Activated T-helper 1 cell treated with Interleukin-2 at 50 U/mL for 16 hours (primary cell): ENCODE measurements at places on chromosomes 4 and X.

GRCh38 chr4:145795521-145795920 is 115.6 kb downstream of the C4orf51 start:
- DNase-seq, result no peak

DNA sequence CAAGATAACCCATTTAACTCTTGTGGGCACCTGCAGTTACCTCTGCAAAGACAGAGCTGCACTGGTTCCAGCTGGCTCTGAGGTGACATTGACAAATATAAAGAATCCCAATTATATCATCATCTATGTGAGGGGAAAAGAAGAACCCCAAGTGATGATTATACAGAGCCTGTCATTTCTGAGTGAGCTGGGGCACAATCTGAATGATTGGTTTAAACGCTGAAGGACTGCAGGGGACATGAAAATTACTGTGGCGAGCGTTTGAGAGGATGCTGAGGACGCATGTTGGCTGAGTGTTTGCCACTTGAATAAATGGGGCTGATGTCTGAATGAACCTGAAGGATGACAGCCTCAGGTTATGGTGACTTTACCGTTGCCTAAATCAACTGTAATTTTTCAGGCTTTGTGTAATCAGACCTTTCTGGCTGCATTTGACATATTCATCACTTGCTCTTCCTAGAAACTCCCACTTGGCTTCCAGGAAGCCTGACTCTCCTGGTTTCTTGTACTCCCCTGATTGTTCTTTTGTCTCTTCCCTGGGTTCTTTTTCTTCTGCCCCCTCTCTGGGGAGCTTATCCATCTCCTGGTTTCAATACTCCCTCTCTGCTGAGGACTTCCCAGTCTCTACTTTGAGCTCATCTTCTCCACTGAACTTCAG is 4.1 kb upstream of the HSD17B10 start:
- no peak for DNase-seq

DNA sequence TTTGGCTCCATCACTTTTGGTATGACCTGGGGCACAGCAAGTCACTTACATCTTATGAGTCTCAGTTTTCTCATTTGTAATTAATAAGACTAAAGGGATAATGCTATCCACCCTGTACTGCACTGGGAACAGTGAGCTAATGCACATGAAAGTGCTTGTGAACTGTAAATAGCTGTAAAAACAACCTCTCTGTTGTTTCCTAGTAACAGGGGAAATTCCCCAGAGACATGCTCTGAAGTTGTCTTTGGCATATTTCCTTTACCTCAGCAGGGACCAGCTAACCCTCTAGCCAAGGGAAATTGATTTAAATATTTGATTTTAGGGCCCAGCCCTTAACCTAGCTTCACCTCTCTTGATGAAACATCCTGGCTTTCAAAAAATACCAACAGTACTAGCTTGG is 6.1 kb upstream of the CYSLTR1 start:
- no peak for DNase-seq

DNA sequence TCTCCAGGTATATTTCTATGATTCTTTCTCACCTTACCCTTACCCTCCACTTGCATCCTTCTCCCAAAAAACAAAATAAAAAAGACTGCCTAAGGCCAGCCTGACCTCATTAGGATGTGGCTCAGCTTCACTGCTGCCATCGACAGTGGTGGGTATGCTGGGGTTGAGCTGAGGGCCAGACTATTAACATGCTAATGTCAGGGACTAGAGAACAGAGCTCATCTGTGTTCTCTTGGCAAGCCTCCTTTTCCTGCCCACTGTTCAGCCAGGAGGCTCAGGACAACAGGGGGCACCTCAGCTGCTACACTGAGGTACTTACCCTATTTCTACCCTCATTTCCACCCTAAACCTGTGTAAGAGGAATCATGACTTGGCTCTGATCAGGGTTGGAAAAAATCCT is 59.3 kb downstream of the MSN start:
- DNase-seq, result no peak

GRCh38 chrX:720825-721224 is 90.2 kb downstream of the SHOX start:
- DNase-seq, result no peak

DNA sequence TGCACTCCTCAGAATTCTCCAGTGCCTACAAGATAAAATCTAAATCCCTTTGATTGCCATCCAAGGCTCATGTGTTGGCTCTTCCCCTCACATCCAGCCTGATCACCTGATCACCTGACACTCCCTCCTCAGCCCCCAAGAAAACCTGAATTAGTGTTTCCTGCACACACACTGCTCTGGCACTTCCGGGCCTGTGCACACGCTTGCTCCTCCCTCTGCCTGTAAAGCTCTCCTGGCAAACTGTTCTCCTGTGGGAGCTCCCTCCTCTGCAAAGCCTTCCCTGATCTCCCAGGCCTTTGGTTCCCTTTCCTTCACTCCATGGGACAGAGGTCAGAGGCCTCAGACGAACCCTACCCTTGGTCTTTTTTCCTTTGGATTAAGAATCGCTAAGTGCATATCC is 19.9 kb downstream of the PHKA2 start:
- DNase-seq, result no peak

GRCh38 chr4:95867919-95868318 is 28.0 kb downstream of the PDHA2 start:
- no peak for DNase-seq

DNA sequence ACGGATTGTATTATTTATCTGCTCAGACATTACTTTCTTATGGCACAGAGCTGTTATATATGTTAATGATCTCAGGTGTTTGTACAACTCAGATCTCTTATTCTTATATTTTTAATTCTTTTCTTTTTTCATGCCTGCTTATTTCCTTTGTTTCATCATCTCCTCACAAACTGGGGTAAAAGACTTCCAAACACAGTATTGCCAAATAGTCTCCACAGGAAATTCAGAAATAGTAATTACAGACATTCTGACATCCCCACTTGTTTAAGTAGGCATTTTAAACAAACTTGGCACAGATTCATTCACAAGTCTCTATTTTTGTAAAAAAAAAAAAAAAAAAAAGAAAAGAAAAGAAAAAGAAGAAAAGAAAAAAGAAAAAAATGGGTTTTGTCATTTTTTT is 129.7 kb upstream of the USP38 start:
- DNase-seq, result no peak

DNA sequence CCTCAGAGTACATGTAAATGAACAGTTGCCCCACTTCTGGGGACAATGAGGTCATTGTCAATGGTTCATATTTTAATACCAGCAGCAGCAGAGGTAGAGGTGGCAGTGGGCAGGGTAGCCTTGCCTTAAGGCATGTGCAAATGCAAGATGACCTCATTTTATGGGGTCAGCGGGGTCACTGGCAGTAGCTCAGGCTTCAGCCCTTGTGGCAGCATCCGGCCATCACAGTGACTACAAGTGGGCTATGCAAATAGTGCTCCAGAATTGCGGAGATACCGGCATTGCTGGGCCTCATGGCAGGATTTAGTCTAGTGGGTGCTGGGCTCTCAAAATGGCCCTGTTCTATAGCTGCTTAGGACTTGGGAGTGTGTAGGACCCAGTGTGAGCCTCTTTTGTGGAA is 144.7 kb downstream of the FAM47A start:
- no peak for DNase-seq

- DNase-seq, result no peak
Observed at GRCh38 chrX:107716118-107716684, 59.4 kb downstream of the TSC22D3 start.

DNA sequence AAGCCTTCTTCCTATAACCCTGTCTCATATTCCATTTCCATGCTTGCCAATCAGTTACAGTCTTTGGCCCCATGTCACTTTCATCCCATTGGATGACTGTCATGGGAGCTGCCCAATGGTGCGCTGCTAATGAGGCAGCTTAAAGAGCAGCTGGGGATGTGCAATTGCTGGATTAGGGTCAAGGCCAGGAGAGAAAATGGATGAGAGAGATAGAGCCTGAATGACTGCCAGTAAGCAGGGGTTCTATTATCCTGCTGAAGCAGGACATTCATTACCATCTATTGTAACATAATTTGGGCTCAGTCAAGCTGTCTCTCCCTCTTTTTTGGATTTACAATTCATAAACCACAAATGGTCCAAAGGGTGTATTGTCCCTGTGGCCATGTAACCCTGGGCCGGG is 909.0 kb downstream of the CENPC start:
- DNase-seq, result no peak

DNA sequence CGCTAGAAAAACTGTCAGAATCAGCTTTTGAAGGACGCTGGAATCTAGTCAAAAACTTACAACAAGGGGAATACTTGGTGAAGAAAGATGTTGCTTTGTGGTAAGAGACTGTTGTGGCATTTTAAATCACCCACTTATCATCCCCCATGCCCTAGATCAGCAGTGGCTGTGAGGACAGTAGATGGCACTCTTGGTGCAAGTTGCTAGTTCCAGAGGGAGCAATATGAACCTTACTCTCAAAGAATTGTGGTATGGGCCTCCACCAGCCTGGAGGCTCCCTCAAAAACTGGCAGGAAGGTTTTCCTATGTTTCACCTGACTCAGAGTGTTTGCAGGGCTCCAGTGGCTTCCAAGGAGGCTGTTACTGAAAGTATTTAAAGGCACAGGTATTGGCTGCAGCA is 37.7 kb upstream of the SLC16A2 start:
- no peak for DNase-seq

- DNase-seq, result no peak
Observed at GRCh38 chr4:152559641-152560040, 23.7 kb upstream of the FBXW7 start.

DNA sequence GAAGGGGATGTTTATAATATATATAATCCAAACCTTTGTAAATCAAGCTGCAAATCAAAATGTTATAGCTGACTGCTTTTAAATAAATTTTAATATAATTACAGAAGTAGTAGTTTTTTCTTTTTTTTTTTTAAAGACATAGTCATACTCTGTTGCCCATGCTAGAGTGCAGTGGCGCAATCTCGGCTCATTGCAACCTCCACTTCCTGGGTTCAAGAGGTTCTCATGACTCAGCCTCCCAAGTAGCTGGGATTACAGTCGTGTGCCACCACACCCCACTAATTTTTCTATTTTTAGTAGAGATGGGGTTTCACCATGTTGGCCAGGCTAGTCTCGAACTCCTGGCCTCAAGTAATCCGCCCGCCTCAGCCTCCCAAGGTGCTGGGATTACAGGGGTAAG is 178.7 kb downstream of the FBXW7 start:
- no peak for DNase-seq

DNA sequence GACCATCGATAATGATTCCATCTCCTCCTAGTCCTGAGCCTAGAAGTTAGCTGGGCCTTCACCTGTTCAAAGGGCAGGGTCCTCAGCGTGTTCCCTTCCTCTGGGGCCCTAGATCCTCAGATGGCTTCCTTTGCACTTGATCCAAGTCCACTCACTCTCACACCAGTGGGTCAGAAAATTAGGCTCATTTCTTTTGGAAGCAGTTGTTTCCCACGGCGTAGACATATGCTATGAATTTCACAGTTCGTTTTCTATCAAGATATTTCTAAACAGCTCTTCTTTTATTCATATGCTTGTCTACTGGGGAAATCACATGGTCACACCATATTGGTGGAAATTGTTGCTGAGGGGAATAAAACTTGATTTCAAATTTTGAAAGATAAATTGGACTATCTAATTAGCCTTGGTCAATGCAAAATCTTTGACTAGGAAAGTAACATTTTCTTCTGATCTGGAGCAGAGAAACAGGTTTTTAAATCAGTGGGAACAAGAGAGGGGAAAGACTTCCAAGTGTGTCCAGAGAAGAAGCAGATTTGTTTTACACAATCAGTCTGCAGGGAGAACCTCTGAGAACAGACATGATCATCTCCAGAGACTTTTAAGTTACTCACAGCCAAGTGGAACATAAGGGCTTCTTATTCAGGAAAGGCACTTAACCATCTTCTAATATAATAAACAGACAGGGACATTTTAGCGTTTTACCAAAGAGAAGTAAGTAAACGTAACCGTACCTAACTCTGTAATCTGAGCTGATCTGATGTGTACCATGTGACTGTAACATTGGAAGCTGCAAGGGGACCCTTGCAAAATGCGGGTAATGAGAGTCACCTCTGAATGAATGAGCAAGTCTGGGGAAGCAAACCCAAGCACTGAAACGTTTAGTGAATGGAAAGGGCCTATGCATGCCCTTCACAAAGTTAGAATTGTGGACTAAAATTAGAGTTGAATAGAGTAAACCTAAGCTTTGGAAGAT is 455.7 kb upstream of the FAT1 start:
- no peak for DNase-seq

- no peak for DNase-seq
Observed at GRCh38 chr4:14767142-14767541, 235.1 kb upstream of the CPEB2 start.

GRCh38 chr4:24930151-24930550 is 17.3 kb upstream of the CCDC149 start:
- DNase-seq, result no peak

GRCh38 chr4:20883677-20884076 is 183.4 kb downstream of the PACRGL start:
- DNase-seq, result no peak

DNA sequence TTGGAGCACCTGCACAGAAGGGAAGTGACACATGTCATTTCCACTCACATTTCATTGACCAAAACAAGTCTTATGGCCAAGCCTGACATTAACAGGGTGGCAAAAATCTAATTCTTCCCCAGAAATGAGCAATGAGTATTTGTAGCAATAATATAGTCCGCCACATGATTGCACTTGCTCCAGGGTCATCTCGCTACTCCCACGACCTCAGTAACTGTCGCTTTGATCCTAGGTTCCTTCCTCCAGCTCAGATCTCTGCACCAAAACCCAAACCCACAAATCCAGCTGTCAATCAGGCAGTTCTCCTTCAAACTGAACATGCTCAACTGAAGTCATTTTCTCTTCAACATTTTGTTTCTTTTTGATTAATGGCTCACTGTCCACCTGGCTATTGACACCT is 25.2 kb upstream of the PTTG2 start:
- DNase-seq, result no peak

GRCh38 chr4:98610926-98611676 is 47.3 kb downstream of the TSPAN5 start:
- DNase-seq, result no peak

GRCh38 chr4:168839758-168840391 is 170.2 kb downstream of the CBR4 start:
- no peak for DNase-seq

DNA sequence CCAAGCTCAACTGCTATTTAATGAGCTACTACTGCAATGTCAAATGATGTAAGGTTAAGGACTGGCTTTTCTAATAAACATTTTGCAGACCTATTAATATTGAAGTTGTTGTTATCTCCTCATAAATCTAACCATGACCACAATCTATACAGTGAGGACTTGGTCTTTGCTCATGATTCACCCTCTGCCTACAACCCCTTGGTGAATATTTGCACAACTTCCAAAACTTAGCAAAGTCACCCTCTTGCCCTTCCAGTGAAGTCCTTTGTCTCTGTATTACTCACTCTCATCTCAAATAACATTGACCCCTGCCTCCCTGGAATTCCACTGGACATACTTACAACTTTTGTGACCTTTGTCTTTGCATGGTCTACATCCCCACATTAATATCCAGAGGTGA is 204.5 kb downstream of the KCNIP4 start:
- no peak for DNase-seq
